ENCODE measurements at places on chromosomes 11 and 22.

- DNase-seq, result no peak
These were observed 213.7 kb downstream of the CADM1 start for GRCh38 chr11:115290479-115290878.

- no peak for DNase-seq
These were observed 43.7 kb downstream of the PC start for GRCh38 chr11:66914505-66914904.

- no peak for DNase-seq
These were observed 35.8 kb downstream of the TNRC6B start for GRCh38 chr22:40213478-40213877.

GRCh38 chr22:33006220-33006954 is 51.8 kb downstream of the SYN3 start:
- no peak for DNase-seq

GRCh38 chr11:77596626-77597025 is 6.9 kb downstream of the AQP11 start:
- DNase-seq, result peak; percentile 80

DNA sequence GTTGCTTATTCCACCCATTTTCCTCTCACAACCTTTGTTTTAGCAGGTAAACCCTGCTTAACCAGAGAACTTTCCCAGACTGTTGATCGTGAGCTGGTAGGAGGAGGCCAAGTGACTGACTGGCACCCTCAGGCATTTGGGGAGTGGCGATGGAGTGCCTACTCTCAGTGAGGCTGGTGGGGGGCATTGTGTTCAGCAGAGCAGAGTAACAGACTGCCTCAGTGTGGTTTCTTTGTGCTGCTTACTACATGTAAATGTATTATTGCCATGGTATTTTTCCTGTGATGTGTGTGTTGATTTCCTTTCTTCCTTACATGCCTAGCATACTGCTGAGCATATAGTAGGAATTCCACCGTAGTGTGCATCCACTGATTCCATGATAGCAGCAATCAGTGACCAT is 2.6 kb downstream of the MARK2 start:
- DNase-seq, result peak; percentile 65

DNA sequence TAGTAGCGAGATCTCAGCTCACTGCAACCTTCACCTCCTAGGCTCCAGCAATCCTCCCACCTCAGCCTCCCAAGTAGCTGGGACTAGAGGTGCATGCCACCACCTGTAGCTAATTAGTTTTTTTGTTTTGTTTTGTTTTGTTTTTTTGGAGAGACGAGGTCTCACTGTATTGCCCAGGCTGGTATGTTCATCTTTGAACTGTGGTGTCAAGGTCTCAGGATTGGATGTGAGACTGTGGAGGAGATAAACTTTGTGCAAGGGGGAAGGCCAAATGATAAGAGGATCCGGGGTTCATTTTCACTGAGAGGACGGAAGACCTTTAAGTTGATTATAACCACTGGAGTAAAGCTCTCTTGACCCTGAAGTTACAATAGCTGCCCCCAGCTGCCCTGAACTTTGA is 8.9 kb downstream of the SEC14L2 start:
- no peak for DNase-seq

Data from EH (cell line).